ENCODE measurements at places on chromosomes 3 and 15. TPM values are rescaled to one million over a fixed set of nuclear protein-coding genes. Genes with fewer than 3 reads are reported as not detected.
A peak's percentile ranks its signal among the peaks of the same experiment; 100 is the strongest.

CACNA2D2 gene
- 2.0 TPM for total RNA-seq

SPTBN5 gene
- 20.8 TPM for total RNA-seq

CHRNA5 gene
- total RNA-seq = 0.87 TPM

NECTIN3 gene
- 27.2 TPM for total RNA-seq

CCR3 gene
- total RNA-seq = not detected

CFAP44 gene
- total RNA-seq = 6.3 TPM

TTC23 gene
- 26.4 TPM for total RNA-seq

CCRL2 gene
- total RNA-seq = 2.4 TPM

IMPG2 gene
- under 0.01 TPM for total RNA-seq

- H3K36me3 ChIP-seq = no peaks in the 10 kb centered on the region
- H3K27me3 ChIP-seq = no peaks in the 10 kb centered on the region
- H3K27ac ChIP-seq = peak overlapping the region; percentile 86
- H3K4me3 ChIP-seq = no peak overlapping the region
Observed at GRCh38 chr15:75723847-75724660, 11.4 kb upstream of the CSPG4 start.

DNA sequence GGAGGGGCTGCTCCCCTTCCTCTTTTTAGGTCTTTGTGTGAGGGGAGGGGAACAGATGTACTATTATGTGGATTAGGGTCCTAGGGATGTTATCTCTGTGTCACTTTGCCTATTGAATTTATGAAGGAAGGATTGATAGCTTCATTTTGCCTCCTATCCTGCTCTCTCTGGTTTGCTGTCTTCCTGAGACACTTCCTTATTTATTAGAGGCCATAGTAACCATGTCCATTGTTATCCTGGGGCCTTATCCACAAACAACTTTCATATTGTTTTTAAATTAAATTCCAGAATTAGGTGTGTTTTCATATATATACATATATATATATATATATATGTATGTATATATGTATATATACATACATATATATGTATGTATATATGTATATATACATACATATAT, 83.2 kb upstream of the LRRFIP2 start:
- no peaks in the 10 kb centered on the region for H3K27me3 ChIP-seq
- H3K36me3 ChIP-seq = no peaks in the 10 kb centered on the region
- H3K27ac ChIP-seq = no peak overlapping the region
- DNase-seq = no peak
- H3K4me1 ChIP-seq = peaks cover 3% of the 10 kb centered on the region
- no peak overlapping the region for H3K4me3 ChIP-seq

DNA sequence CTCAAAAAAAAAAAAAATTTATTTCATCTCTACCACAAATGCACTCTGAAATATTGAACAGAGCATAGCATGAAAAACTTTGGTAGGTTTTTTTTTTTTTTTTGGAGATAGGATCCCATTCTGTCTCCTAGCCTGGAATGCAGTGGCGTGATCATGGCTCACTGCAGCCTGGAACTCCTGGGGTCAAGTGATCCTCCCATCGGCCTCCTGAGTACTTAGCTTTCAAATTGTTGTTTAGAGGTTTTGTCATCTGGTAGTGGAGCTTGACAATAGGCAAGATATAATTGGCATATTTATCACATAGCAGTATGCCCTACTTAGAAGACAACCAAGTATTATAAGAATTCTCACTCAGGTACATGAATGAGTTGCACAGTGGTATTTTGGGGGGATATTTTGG, 234.2 kb upstream of the ST8SIA2 start:
- H3K36me3 ChIP-seq = no peaks in the 10 kb centered on the region
- H3K4me1 ChIP-seq = no peaks in the 10 kb centered on the region
- no peak for DNase-seq
- H3K27ac ChIP-seq = no peak overlapping the region
- no peak overlapping the region for H3K4me3 ChIP-seq

DNA sequence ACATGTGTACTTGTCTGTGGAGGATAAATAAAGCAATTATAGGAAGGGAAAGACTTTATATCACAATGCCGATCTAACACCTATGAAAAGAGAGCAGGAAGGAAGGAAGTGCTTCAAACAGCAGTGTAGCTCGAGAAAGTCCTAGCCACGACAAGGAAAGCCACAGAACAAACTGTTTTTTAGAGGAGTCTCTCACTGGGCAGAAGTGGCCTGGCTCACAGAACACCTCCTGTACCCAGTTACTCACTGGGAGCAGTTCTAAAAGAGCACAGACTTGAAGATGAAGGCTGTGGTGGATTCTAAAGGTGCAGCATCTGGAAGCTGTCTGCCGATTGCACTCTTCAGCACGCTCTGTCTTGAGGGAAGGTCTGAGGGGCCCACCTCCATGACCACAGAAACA, 248.8 kb upstream of the ATP11B start:
- DNase-seq = no peak
- no peaks in the 10 kb centered on the region for H3K4me1 ChIP-seq
- H3K4me3 ChIP-seq = no peak overlapping the region
- H3K27ac ChIP-seq = no peak overlapping the region

GRCh38 chr3:143716731-143717130, 131.5 kb downstream of the SLC9A9 start:
- H3K27ac ChIP-seq = no peak overlapping the region
- H3K4me3 ChIP-seq = no peak overlapping the region
- H3K4me1 ChIP-seq = no peaks in the 10 kb centered on the region
- H3K27me3 ChIP-seq = no peaks in the 10 kb centered on the region
- no peaks in the 10 kb centered on the region for H3K36me3 ChIP-seq
- no peak for DNase-seq

DNA sequence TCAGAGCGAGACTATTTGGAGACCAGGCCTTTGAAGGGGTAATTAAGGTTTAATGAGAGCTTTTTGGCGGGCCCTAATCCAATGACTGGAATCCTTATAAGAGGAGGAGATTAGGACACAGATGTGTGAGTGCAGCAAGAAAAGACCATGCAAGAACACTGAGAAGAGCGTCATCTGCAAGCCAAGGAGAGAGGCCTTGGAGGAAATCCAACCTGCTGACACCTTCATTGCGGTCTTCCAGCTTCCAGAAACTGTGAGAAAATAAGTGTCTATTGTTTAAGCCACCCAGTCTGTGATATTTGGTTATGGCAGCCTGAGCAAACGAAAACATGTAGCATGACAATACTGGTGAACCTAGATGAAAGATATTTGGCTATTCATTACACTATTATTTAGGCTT, 23.0 kb upstream of the MUSTN1 start:
- no peak overlapping the region for H3K4me3 ChIP-seq
- no peak for DNase-seq
- H3K27ac ChIP-seq = no peak overlapping the region
- H3K27me3 ChIP-seq = no peaks in the 10 kb centered on the region

DNA sequence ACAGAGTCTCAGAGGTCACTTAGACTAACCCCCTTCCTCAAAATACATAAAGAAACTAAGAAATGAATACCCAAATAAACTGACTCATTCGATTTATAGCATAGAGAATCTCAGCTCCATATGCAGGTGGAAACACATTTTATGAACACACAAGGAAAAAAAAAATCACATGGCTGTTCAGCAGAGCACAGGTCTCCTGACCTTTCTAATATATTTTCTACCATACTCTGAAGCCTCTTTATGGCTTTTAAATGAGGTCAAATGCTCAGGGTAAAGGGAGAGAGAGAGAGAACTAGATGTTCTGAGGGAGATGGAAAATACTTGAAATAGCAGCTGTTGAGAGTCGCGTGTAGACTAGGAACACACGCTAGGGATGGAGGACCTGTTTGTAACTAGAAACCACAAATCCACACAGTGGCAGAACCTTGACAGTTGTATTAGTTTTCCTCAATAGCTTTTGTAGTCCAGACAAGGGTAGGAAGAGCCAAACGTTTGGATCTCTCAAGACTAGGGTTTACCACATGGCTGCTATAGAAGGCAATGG, 165.3 kb downstream of the FMN1 start:
- H3K36me3 ChIP-seq = no peaks in the 10 kb centered on the region
- H3K4me3 ChIP-seq = no peak overlapping the region
- no peaks in the 10 kb centered on the region for H3K27me3 ChIP-seq
- H3K27ac ChIP-seq = no peak overlapping the region
- DNase-seq = no peak
- H3K4me1 ChIP-seq = no peaks in the 10 kb centered on the region

DNA sequence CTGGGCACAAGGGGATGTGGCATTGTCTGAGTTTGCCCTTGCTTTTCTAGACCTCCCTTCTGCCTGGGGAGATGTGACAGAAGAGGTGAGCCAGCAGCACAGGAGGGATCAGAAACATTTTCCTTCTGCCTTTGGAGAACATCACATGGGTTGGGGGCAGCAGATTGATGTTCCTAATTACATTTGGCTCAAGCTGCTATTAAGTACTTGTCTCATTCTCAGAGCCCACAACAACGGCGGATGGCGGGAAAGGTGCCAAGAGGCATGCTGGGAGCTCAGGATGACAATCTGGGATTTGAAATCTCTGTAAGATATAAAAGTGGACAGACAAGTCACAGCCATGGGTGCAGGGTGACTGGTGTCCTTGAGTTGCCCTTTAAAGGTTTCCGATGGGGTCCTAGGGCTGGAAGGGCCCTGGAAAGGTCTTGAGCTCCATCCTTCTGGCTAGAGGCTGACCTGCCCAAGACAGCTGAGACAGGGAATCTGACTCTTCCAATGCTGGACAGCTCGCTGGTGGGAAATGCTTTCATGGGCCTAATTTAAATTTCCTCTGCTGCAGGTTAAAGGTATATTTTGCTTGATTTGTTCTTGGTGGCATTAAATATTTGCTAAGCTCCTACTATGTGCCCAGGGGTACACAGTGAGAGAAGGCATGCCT, 2.4 kb upstream of the CORO2B start:
- H3K27ac ChIP-seq = no peak overlapping the region
- H3K4me3 ChIP-seq = no peak overlapping the region
- H3K4me1 ChIP-seq = peaks cover 9% of the 10 kb centered on the region

GRCh38 chr15:82140886-82141285, 95.1 kb upstream of the MEX3B start:
- no peak overlapping the region for H3K27ac ChIP-seq
- no peaks in the 10 kb centered on the region for H3K27me3 ChIP-seq
- H3K36me3 ChIP-seq = no peaks in the 10 kb centered on the region
- no peak overlapping the region for H3K4me3 ChIP-seq
- peaks cover 9% of the 10 kb centered on the region for H3K4me1 ChIP-seq

DNA sequence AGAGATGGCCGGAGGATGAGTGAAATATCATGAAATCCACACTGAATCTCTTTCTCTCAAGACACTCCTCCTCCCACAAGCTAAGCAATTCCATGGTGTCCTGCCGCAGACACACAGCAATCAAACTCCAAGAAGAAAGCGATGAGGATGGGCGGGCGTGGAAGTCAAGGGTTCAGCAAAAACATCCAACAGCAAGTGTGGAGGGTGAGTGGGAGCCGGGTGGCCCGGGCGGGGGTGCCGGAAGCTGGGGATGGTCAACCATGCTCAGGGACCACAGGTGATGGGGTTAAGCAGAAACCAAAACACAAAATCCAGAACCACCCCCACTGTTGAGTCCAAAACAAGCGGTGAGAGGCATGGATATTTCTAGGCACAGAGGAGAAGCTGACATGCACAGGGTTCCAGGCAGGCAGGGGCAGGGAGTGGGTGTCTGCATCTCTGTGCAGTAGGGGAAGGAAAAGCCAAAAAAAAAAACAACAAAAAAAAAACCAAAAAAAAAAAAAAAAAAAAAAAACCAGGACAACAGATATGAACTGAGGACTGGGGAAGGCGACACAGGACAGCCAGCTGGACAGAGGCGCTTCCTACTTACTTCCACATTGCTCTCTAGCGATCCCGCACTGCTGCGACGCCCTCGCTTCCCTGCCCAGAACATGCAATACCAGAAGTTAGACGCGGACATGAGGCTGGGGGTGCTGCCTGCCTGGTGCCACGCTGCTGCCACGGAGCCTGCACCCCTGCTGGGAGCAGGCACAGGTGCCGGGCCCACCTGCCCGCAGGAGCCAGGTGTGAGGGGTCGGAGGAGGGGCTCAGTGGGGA, 61.0 kb upstream of the RPL32 start:
- no peak overlapping the region for H3K4me3 ChIP-seq
- peaks cover 93% of the 10 kb centered on the region for H3K36me3 ChIP-seq
- no peak for DNase-seq
- no peak overlapping the region for H3K27ac ChIP-seq
- no peaks in the 10 kb centered on the region for H3K4me1 ChIP-seq
- H3K27me3 ChIP-seq = no peaks in the 10 kb centered on the region

- H3K4me3 ChIP-seq = no peak overlapping the region
- no peak overlapping the region for H3K27ac ChIP-seq
- H3K36me3 ChIP-seq = no peaks in the 10 kb centered on the region
- no peaks in the 10 kb centered on the region for H3K27me3 ChIP-seq
Observed at GRCh38 chr3:171193693-171194092, 167.2 kb upstream of the SLC2A2 start.

GRCh38 chr15:33584797-33585196, 274.0 kb downstream of the RYR3 start:
- H3K36me3 ChIP-seq = no peaks in the 10 kb centered on the region
- no peaks in the 10 kb centered on the region for H3K27me3 ChIP-seq
- no peak for DNase-seq
- no peaks in the 10 kb centered on the region for H3K4me1 ChIP-seq
- no peak overlapping the region for H3K27ac ChIP-seq

- H3K27ac ChIP-seq = no peak overlapping the region
- H3K4me3 ChIP-seq = no peak overlapping the region
- no peak for DNase-seq
- no peaks in the 10 kb centered on the region for H3K36me3 ChIP-seq
Observed at GRCh38 chr3:155302891-155303290, 9.4 kb upstream of the STRIT1 start.

GRCh38 chr3:194194757-194195085, 58.8 kb downstream of the HES1 start:
- no peak overlapping the region for H3K27ac ChIP-seq
- no peaks in the 10 kb centered on the region for H3K4me1 ChIP-seq
- no peaks in the 10 kb centered on the region for H3K27me3 ChIP-seq
- H3K36me3 ChIP-seq = no peaks in the 10 kb centered on the region

DNA sequence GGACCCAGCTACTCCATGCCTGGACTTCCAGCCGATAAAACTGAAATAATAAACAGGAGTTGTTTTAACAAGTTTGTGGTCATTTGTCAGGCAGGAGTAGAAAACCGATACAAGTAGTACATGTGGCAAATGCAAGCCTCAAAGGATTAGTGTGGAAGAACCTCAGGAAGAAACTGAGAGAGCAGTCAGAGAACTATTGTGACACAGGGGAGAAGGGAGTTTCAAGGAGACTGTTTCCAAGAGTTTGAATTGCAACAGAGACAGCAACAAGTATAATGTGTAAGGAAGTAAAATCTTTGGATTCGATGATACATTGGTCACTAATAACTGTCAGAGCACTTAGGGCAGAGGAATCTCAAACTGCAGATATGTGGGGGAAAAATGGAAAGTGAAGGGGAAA, 450.6 kb upstream of the ARHGEF26 start:
- no peaks in the 10 kb centered on the region for H3K36me3 ChIP-seq
- H3K27me3 ChIP-seq = no peaks in the 10 kb centered on the region
- H3K27ac ChIP-seq = no peak overlapping the region
- H3K4me1 ChIP-seq = no peaks in the 10 kb centered on the region
- no peak overlapping the region for H3K4me3 ChIP-seq

GRCh38 chr15:74384881-74385643, 17.6 kb upstream of the CYP11A1 start:
- peaks cover 6% of the 10 kb centered on the region for H3K4me1 ChIP-seq
- no peak overlapping the region for H3K27ac ChIP-seq
- no peaks in the 10 kb centered on the region for H3K27me3 ChIP-seq
